ENCODE measurements at places on chromosomes 3 and 15.

- H3K36me3 ChIP-seq = peaks cover 10% of the 10 kb centered on the region
- no peak for DNase-seq
- H3K4me1 ChIP-seq = no peaks in the 10 kb centered on the region
- no peak overlapping the region for H3K27ac ChIP-seq
- H3K27me3 ChIP-seq = no peaks in the 10 kb centered on the region
- H3K4me3 ChIP-seq = no peak overlapping the region
Measured at GRCh38 chr3:184942735-184943134, 130.8 kb downstream of the VPS8 start.

DNA sequence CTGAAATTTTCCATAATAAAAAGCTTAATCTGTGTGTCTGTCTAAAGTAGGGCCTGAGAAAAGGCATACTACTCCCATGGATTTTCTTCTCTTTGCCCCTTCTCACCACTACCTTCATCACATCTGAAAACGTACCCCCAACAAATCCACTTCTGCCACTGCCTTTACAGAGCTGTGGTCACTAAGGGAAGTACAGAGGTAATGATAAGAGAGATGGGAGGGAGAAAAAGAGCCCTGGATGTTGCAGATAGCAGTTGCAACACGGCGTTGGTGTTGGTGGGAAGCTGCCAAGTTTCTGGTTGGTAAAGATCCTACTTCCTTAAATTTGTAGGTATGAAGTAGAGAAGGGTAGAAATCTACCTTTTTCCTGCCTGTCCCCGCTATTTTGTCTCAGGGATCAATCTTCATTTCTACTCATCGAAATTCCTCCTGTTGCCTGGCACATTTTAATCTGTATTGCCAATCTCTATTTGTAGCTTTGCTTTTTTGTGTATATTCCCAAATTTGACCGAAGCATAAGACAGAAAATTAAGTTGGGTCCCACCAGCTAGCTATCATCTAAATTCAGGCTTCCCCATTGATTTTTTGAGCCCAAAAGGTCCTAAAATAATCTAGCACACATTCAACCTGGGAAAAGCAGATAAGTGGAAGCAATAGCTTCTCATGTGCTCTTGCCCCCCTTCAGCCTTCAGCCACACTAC is 102.9 kb downstream of the TFDP2 start:
- no peak for DNase-seq
- H3K4me1 ChIP-seq = no peaks in the 10 kb centered on the region
- H3K4me3 ChIP-seq = no peak overlapping the region
- H3K27ac ChIP-seq = no peak overlapping the region

DNA sequence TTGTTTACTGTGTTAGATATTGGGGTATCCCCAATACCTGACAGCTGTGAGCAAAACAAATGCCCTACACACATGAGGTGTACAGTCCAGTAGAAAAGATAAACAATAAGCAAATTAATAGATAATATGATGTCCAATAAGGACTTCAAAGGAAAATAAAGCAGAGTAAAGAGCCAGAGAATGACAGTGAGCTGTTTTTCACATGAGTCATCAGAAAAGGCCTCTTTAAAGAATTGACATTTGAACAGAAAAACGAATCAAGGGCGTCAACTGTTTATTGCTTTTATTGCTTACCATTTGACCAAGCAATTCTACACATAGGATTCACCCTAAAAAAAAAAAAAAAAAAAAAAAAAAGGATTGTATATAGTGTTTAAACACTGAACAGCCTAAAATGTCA is 96.6 kb upstream of the FLNB start:
- DNase-seq = no peak
- H3K4me3 ChIP-seq = no peak overlapping the region
- no peaks in the 10 kb centered on the region for H3K27me3 ChIP-seq

DNA sequence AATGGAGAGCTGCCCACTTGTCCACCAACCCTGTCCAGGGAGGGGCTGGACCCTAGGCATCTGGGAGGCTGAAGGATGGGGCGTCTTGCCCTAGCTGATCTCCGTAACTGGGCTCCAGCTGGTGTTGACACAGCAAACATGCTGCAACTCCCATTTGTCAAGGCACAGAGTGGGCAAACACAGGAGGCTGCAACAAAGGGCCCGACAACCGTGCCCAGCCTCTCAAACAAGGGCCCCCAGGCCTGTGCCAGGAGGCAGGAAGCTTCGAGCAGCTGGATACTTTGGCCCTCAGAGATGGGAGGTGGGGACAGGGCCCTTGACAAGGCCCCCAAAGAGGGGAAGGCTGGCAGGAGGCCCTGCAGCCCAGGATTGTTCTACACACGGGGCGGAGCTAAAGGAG is 64.2 kb upstream of the TMEM115 start:
- no peak for DNase-seq
- no peaks in the 10 kb centered on the region for H3K27me3 ChIP-seq
- no peaks in the 10 kb centered on the region for H3K4me1 ChIP-seq
- H3K27ac ChIP-seq = no peak overlapping the region
- no peaks in the 10 kb centered on the region for H3K36me3 ChIP-seq

GRCh38 chr3:72761410-72761809 is 86.8 kb downstream of the SHQ1 start:
- H3K4me3 ChIP-seq = no peak overlapping the region
- DNase-seq = no peak
- no peaks in the 10 kb centered on the region for H3K27me3 ChIP-seq
- H3K36me3 ChIP-seq = peaks cover 6% of the 10 kb centered on the region
- no peaks in the 10 kb centered on the region for H3K4me1 ChIP-seq
- no peak overlapping the region for H3K27ac ChIP-seq

DNA sequence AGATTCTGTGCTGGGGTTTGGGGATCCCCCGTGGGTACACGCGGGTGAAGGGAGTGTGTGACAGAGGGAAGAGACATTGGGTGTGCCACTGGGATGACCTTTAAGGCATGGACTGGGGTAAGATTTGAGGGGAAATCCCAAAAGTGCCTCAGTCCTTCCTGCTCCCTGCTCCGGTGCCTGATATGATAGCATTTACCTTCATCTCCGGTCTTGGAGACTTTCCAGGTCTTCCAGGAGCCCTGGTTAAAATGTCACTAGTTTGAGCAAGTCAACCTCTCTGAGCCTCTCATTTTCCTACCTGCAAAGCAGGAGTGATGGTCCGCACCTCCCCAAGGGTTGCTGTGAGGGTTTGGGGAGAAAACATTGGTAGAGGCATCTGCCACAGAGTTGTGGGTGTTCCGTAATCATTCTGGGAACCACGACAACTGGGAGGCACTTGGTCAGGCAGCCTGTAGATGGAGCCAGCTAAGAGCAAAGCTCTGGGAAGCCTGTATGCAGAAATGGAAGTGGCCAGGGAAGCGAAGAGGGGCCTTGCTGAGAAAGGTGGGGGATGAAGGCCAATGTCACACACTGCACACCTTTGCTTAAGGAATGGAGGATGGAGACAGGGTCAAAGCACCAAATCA is 33.9 kb upstream of the KIF23 start:
- H3K36me3 ChIP-seq = no peaks in the 10 kb centered on the region
- H3K27ac ChIP-seq = no peak overlapping the region
- H3K4me3 ChIP-seq = no peak overlapping the region
- no peaks in the 10 kb centered on the region for H3K27me3 ChIP-seq
- no peaks in the 10 kb centered on the region for H3K4me1 ChIP-seq
- DNase-seq = peak; percentile 55

GRCh38 chr3:52021489-52022268 is 26.0 kb upstream of the RPL29 start:
- H3K27me3 ChIP-seq = no peaks in the 10 kb centered on the region
- no peaks in the 10 kb centered on the region for H3K4me1 ChIP-seq
- H3K27ac ChIP-seq = no peak overlapping the region

GRCh38 chr3:196962108-196962929 is 6.3 kb downstream of the PIGZ start:
- no peak for DNase-seq
- no peak overlapping the region for H3K4me3 ChIP-seq
- H3K36me3 ChIP-seq = no peaks in the 10 kb centered on the region

- H3K4me3 ChIP-seq = no peak overlapping the region
- H3K27ac ChIP-seq = no peak overlapping the region
- DNase-seq = no peak
Measured at GRCh38 chr15:85837011-85837433, 42.3 kb upstream of the KLHL25 start.

DNA sequence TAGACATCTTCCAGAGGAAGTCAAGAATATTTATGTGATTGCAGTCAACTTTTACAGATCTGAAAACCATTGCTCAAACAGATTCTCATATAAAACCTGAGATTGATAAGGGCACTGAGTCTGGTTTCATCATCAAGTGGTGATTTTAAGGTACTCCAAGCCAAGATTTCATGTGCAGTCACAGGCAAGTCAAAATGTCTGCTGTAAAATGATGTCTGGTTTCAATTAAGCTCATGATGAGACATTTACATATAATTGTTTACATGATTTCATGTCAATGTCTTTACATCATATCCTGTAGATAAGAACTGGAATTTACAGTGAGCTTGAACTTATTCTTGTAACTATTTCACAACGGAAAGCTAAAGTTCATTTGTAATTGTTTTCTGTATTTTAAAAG is 1215.5 kb downstream of the ROBO2 start:
- no peaks in the 10 kb centered on the region for H3K27me3 ChIP-seq
- H3K27ac ChIP-seq = no peak overlapping the region
- no peaks in the 10 kb centered on the region for H3K36me3 ChIP-seq
- DNase-seq = no peak
- H3K4me1 ChIP-seq = no peaks in the 10 kb centered on the region
- no peak overlapping the region for H3K4me3 ChIP-seq

DNA sequence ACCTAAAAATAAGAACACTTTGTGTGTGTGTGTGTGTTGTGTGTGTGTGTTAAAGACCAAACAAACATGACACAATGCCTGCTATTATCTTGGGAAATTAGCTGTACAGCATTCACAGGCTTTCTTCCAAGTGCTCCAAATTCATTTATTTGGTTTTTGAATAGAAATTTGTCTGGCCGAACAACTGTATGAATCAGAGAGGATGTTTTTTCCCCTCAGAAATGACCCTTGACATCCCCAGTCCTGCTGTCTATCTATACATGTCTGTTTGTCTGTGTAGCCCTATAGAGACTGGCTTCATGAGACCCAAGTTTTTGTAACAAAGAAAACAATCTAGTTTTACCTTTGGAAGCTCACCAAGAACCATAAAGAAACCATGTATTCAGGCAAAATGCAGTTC is 549.8 kb downstream of the NSUN3 start:
- H3K4me1 ChIP-seq = peaks cover 25% of the 10 kb centered on the region
- H3K27ac ChIP-seq = no peak overlapping the region
- no peaks in the 10 kb centered on the region for H3K27me3 ChIP-seq
- DNase-seq = no peak
- no peak overlapping the region for H3K4me3 ChIP-seq

DNA sequence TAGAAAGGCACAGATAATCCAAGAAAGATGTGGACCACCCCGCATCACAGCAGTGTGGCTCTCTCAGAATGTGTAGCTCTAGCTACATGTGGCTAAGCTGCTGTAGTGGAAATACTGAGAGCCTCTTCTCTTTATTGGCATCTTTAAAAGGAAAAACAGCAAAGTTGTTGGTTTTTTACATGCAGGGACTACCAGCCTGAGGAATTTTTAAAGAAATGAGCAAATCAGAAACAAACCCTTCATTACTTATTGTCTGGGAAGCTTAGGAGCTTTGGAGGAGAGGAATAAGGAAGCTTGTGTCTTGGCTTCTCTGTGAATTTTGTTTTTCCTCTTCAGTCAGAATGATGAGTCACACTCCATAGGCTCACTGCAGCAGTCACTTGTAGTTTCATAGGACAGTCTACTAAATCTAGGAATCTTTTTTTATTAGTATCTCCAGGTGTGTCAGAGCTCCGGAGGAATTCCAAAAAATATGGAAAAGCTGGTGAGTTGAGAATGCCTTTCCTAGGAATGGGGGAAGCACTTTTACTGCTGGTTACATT is 27.5 kb downstream of the POLG start:
- H3K4me1 ChIP-seq = no peaks in the 10 kb centered on the region
- no peak overlapping the region for H3K27ac ChIP-seq
- no peak overlapping the region for H3K4me3 ChIP-seq
- H3K27me3 ChIP-seq = no peaks in the 10 kb centered on the region

GRCh38 chr3:68878962-68879361 is 53.4 kb downstream of the TAFA4 start:
- no peak for DNase-seq
- no peak overlapping the region for H3K27ac ChIP-seq
- peaks cover 52% of the 10 kb centered on the region for H3K27me3 ChIP-seq
- no peaks in the 10 kb centered on the region for H3K36me3 ChIP-seq
- H3K4me1 ChIP-seq = no peaks in the 10 kb centered on the region

DNA sequence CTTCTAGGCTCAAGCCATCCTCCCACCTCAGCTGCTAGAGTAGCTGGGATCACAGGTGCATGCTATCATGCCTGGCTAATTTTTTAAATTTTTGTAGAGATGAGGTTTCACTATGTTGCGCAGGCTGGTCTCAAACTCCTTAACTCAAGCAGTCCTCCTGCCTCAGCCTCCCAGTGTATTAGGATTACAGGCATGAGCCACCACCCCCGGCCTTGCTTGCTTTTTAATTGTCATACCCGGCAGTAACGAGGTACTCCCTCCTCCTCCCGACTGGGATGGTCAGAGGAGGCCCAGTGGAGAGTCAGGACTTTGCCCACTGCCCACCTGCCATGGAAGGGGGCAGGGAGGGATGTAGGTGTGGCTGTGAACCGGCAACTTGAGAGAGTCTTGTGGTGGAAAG is 4.5 kb downstream of the NOX5 start:
- H3K4me3 ChIP-seq = no peak overlapping the region
- no peak overlapping the region for H3K27ac ChIP-seq
- no peak for DNase-seq
- H3K4me1 ChIP-seq = peaks cover 6% of the 10 kb centered on the region

GRCh38 chr3:187136936-187137335 is 2.4 kb downstream of the RPL39L start:
- H3K27me3 ChIP-seq = no peaks in the 10 kb centered on the region
- peak; percentile 75 for DNase-seq
- H3K36me3 ChIP-seq = peaks cover 14% of the 10 kb centered on the region
- peaks cover 16% of the 10 kb centered on the region for H3K4me1 ChIP-seq
- H3K4me3 ChIP-seq = no peak overlapping the region

GRCh38 chr3:94626573-94626972 is 563.7 kb downstream of the NSUN3 start:
- no peaks in the 10 kb centered on the region for H3K27me3 ChIP-seq
- H3K4me1 ChIP-seq = no peaks in the 10 kb centered on the region
- no peak overlapping the region for H3K4me3 ChIP-seq
- no peaks in the 10 kb centered on the region for H3K36me3 ChIP-seq
- DNase-seq = no peak

DNA sequence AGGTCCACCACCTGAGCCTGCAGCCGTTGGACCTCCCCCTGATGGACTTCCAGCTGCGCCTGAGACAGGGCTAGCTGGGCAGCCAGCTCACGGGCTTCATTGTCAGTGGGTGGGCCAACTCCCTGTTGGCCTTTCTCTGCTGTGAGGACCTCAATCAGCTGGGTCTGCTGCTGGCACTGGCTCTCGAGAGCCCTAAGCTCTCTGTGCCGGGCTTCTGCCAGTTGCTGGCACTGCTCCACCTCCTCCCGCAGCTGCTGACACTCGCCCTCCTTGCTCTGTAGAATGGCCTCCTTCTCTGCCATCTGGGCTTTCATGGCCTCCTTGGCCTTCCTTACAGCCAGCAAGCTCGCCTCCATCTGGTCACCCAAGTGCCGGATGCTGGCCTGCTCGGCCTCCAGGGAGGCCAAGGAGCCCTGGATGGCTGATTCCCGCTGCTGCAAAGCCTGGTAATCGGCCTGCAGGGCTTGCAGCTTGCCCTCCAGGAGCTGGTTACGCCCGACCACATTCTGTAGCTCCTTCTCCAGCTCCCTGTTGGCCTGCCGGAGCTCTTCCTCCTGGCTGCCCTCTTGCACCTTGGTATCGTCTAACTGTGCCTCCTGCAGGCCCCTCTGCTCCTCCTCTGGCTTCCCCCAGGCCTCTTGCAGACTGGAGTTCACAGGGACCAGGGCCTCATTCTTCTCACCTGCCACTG is 23.8 kb downstream of the CXCR6 start:
- no peak overlapping the region for H3K4me3 ChIP-seq
- H3K4me1 ChIP-seq = no peaks in the 10 kb centered on the region
- no peak overlapping the region for H3K27ac ChIP-seq

Measured in RWPE2 (cell line).